ENCODE measurements at places on chromosomes 16 and 17. TPM values are rescaled to one million over a fixed set of nuclear protein-coding genes. Genes with fewer than 3 reads are reported as not detected.

- no peak for DNase-seq
These were observed 26.3 kb upstream of the CACNA1H start for GRCh38 chr16:1126586-1126985.

DNA sequence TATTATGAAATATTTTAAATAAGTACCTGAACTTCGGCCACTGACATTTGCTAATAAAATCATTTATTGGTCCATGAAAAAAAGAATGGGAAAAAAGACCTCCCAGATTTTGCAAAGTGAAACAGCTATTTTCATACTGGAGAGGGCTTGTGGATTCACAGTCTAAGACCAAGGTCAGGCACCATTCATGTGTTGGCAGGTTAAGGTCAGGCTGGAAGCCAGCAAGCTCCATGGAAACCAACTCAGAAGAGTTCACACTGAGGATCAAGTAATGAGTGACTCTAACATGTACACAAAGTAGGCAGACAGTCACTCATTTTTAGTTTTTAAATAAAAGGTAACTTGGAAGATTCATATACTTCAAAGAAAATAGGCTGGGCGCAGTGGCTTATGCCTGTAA lies 3.4 kb downstream of the DNAJA2 start:
- DNase-seq, result no peak

DNA sequence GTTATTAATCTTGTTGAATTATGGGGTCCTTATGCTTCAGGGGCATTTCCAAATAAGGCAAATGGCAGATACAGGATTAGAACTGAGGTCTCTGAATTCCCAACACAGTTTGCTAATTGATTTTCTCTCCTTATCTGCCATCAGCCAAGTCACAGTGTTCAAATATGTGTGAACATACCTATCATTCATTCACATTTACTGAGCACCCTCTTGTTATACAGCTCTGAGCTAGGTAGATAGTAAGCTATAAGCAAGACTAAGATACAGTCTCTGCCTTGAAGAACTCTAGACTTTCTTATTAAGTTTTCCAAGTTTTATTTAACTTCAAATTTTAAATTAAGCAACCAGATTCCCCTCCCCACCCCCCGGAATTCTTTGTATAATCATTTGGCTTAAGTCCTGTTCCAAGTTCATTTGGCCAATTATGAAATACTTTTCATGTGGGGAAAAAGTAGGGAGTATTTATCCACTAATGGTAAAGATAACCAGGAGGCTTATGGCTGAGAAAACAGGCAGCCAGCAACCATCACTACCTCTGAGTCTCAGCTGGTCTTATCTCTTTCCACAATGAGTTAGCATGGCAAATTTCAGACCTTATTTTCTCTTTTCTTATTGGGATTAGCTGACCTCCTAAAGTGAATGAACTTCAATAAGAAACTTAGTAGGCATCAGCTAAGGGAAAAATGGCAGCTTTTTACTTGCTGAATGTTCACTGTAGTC lies 31.4 kb upstream of the CORO6 start:
- DNase-seq, result no peak

Gene TMEM220
- 1.3 TPM for total RNA-seq

DNA sequence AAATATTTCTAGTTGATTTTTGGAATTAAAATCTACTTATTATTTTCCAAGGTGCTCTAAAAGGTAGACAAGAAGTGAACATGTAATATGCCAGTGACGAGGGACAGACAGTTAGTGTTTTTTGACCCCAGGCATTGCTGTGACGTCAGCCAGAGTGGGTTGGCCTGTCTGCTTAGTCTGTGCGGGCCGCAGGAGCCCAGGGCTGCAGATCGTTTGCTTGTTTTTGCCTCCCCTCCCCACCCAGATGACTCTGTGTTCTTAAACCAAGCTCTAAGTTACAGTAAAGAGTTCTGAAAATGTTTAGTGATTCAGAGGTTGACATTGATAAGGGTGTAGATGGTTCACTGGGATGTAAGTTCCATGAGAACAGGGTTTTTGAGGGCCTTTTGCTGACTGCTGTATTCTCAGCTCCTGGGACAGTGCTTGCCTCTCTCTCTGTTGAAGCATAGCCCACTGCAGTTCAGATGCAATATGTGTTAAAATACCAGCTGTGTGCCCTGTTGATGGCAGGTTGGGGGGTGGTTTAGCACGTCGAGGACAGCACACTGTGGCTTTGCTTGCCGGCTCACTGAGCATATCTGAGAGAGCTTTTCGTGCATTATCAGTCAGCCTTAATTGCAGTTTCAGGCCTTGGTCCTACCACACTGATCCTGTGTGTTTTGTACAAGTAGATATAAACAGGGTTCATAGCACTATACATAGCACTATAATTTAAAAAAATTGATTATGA lies 64.8 kb downstream of the SEC14L1 start:
- DNase-seq, result no peak

Gene CARD14
- not detected for total RNA-seq

GRCh38 chr16:27223701-27224100 lies 20.4 kb downstream of the KDM8 start:
- no peak for DNase-seq

GRCh38 chr17:32490101-32490482 lies 3.3 kb downstream of the CDK5R1 start:
- DNase-seq, result no peak

Gene FLII
- 266 TPM for total RNA-seq

DNA sequence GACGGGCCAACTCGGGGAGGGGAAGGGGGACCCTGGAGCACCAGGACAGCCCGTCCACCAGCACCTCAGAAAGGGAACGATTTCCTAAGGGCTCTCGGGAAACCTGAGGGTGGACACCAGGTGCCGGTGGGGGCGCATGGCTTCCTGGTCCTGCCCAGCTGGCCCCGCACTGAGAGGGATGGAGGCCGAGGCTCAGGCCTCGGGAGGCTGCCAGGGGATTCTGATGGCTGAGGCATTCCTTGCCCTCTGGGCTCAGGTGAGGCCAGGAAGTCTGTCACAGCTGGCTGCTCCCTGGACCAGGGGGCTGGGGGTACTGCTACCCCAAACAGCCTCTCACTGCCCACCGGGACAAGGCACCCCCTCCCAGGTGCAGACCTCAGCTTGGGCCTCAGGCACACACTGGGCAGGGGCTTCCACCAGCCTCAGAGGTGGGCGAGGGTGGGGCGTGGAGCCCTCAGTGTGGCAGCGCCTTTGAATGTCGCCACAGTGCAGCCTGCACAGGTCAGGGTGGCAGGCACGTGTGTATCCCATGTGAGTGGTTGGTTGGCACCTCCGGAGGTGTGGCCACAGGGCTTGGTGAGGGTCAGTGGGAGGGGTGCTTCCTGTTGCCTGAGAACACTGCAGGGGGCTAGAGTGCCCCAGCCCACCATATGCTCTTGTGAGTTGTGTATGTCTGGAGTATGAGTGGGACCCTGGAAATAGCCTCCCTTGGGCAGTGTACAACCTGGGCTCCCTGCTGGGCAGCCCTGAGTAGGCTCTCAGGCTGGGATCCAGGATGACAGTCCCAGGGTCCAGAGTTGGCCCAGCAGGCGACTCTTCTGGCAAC lies 3.9 kb upstream of the FSCN2 start:
- no peak for DNase-seq

Gene VPS4A
- 37.7 TPM for total RNA-seq

GRCh38 chr17:77366558-77367245 lies 225.9 kb downstream of the SEC14L1 start:
- peak; percentile 63 for DNase-seq

- peak; percentile 92 for DNase-seq
These were observed 20.3 kb upstream of the NFATC3 start for GRCh38 chr16:68064791-68065365.

Gene GUCY2D
- not detected for total RNA-seq

DNA sequence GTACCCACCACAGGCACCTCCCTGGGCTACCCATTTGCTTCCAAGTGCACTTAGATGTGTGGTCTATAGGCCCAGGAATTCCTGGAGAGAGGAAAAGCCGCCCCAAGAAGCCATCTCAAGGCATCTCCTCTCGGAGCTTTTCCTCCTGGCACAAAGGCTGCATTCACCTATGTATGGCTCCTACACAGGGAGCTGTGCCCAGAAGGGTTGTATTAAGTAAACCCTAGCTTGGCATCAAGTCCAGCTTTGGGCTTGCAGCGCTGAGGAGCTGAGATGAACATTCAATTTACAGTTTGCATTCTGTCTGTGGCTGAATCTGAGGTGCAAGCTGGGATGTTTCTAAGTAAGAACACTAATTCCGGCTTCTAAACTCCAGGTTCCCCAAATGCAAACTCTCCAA lies 81.3 kb downstream of the CDYL2 start:
- DNase-seq, result no peak

- DNase-seq, result no peak
These were observed 28.1 kb upstream of the ENPP7 start for GRCh38 chr17:79702550-79703236.

Gene RSKR
- total RNA-seq, result 43.8 TPM

Gene CHST5
- 0.09 TPM for total RNA-seq

GRCh38 chr17:34765291-34765690 lies 185.9 kb downstream of the TMEM132E start:
- DNase-seq, result no peak

DNA sequence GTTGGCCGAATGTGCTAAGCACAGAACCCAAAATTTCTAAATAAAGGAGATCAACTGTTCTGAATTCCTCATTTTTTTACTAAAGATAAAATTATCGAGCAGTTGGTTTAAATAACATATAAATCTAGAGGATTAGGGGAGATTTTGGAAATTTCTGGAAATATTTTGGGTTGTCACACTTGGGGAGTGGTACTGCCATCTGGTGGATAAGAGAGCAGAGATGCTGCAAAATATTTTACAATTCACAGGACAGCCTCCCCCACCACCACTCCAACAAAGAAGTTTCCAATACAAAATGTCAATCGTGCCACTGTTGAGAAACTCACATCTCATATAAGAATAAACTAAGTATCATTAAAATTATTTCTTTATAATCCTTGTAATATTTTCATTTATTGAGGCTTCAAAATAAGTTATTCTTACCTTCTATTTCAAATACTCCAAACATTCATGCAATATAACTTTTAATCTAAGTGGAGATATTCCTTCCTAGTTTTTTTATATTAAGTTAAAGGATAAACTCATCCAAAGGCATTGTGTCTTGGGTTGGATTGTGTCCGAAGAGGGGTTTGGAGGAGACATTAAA lies 17.0 kb upstream of the ABCA8 start:
- DNase-seq, result no peak

GRCh38 chr17:67855504-67856324 lies 30.4 kb downstream of the BPTF start:
- no peak for DNase-seq

- DNase-seq, result no peak
These were observed 15.5 kb downstream of the ARSG start for GRCh38 chr17:68306819-68307218.

Gene WDR81
- 17.6 TPM for total RNA-seq

Gene GPRC5B
- not detected for total RNA-seq

Gene CCDC78
- 8.0 TPM for total RNA-seq

DNA sequence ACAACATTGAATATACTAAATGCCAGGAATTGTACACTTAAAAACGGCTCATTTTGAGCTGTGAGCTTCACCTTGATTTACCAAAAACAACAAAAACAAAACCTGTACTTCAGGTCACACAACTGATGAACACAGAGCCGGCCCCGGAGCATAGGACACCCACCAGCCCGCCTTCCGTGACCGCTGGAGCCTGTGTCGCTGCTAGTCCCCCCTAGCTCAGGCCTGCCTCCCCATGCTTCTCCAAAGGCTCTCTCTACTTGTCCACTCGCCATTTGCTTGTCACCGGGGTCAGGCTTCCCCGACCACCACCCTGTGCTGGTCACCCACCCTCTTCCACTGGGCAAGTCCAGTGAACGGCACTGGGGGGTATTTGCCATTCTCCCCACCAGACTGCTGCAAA lies 113.8 kb upstream of the TNRC6C start:
- DNase-seq, result no peak

Gene FBXW10
- 0.09 TPM for total RNA-seq

DNA sequence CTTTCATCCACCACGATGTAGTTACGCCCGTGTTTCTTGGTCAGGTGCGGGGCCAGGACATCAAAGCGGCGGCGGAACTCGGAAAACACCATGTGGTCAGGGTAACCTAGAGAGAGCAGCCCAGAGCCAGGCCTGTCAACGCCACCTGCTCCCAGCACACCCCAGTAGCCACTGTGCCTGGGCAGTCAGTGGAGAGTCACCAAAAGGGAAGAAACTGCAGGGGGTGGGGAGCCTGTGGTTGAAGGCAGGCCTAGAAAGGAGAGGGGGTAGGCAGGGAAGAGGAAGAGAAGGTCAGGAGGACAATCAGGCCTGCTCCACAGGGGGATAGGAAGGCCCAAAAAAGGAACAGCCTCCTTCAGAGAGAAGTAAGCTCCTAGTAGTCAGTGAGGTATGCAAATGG lies 64.1 kb downstream of the PIPOX start:
- DNase-seq, result no peak

DNA sequence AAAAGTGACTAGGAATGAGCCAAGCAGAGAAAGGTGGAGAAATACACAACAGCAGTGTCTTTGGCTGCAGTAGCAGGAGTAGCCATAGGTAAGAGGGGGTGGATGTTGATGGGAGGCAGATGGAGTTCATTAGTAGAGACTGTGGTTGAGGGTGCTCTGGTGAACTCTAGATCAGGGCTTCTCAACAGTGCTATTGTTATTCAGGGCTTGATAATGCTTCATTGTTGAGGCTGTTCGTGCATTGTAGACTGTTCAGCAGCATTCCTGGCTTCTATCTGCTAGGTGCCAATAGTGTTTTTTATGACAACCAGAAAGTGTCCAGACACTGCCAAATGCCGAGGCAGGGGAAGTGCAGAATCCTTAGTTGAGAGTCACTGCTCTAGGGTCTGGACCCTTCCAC lies 3.6 kb downstream of the ALKBH5 start:
- DNase-seq, result no peak

DNA sequence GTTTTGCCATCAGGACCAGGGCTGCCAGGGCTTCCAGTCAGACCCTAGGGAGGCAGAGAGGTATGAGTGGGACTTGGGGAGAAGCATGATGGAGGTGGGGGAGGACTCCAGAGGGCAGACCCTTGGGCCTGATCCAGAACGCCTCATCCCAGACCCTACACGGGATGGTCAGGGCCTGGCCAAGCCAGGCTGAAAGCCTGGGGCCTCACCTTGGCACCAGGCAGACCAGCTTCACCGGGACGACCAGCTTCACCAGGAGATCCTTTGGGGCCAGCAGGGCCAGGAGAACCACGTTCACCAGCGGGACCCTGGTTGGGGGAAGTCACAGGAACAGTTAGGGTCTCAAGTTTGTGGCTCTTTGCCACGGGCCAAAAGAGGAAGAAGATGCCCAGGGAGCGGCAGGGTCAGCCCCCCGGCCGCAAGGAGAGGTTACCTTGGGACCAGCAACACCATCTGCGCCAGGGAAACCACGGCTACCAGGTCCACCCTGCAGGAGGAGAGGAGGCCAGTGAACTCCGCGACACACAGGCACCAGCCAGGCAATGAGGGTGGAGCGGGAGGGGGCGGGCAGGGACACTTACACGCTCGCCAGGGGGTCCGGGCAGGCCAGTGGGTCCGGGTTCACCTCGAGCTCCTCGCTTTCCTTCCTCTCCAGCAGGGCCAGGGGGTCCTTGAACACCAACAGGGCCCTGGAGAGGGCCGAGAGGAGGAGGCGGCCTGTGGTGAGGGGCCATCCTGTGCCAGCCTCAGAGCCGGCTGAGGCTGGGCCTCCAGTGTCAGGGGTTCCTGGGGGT lies 7.1 kb downstream of the COL1A1 start:
- DNase-seq, result no peak

Gene TBC1D3C
- total RNA-seq, result not detected

GRCh38 chr16:85706449-85707034 lies 17.8 kb upstream of the GINS2 start:
- no peak for DNase-seq

Gene SULT1A4
- total RNA-seq, result 2.7 TPM

- DNase-seq, result no peak
These were observed 2.6 kb downstream of the LHX1 start for GRCh38 chr17:36939802-36940312.

Gene KRTAP4-9
- not detected for total RNA-seq

- no peak for DNase-seq
These were observed 32.4 kb downstream of the NDEL1 start for GRCh38 chr17:8468127-8468526.

Gene TBC1D3
- not detected for total RNA-seq

All from activated CD4-positive, alpha-beta T cell treated with anti-CD3 and anti-CD28 coated beads, Interleukin-2, amount 10 ng/mL, durations not matched to agents 24 days and 14 days (primary cell).